Activated CD8-positive, alpha-beta memory T cell treated with anti-CD3 and anti-CD28 coated beads, Interleukin-2, amount 50 U/mL, for 4 hours (primary cell): ENCODE measurements at places on chromosomes 2 and 18.

DNA sequence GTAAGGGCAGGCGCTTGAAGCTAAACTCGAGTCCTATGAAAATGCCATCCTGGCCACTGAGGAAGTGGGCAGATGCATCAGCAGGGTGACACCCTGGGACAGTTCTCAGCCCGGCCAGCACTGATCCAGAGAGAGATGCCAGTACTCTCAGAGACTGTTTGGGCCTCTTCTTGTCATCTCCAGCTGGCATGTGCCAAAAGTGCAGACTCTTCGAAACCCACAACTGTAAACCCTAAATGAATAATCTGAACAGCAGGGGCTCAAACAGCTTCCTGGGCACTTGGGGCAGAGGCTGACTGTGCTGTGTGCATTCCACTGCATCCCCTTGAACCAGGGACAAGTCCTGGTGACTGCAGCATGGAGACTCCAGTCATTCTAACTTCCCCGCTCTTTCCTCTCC lies 204.2 kb upstream of the SMAD2 start:
- no peak for DNase-seq

DNA sequence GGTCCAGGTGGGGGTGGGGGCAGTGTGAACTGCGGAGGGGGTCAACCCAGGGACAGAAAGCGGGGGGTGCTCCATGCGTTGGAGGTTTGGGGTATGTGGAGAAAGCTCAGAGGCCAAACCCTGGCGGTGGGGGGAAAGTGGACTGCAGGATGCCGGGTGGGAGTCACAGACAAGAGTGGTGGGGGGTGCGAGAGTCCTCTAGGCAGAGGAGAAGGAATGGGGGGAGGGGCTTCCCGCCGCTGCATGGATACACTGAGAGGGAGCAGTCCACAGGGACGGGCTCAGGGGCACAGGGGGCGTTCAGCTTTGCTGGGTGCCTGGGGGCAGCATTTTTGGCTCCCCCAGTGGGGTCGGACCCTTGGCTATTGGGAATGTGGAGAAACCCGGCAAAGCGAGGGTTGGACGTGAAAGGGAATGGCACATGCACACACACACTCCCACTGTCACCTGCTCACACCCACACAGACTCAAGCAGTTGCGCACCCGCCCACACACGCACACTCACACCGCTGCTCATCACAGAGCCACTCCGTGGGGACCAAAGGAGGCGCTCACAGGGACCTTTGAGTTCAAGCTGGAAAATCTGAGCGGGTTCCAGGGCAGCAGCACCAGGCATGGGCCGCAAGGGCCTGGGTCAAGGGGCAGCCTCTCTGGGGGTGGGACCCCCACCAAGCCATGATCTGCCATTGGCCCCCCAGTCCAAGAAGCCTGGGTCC lies 7.7 kb downstream of the GBX2 start:
- no peak for DNase-seq

- DNase-seq, result peak; percentile 18
Observed at GRCh38 chr2:136424112-136424511, 306.2 kb upstream of the CXCR4 start.

- DNase-seq, result no peak
Observed at GRCh38 chr2:223930103-223930976, 14.8 kb downstream of the WDFY1 start.

GRCh38 chr2:11680182-11680900 lies 10.3 kb upstream of the NTSR2 start:
- no peak for DNase-seq

- peak; percentile 30 for DNase-seq
Observed at GRCh38 chr2:241217320-241218031, 29.0 kb downstream of the ANO7 start.

DNA sequence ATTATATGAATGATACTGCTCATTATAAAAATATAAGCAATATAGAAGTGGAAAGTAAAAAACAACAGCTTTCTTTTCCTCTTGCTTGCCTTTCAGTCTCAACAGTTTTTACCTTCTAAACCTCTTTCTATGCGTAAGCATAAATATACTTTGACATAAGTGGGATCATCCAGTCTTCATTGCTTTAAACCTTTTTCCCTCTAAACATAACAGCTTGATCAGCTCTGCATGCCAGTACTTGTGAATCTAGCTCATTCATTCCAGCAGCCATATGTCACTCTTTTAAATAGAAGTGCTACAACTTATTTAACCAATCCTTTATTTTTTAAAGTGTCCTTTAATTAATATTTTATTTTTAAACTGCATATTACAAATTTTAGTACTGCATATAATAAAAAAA lies 88.1 kb downstream of the TTC27 start:
- no peak for DNase-seq

DNA sequence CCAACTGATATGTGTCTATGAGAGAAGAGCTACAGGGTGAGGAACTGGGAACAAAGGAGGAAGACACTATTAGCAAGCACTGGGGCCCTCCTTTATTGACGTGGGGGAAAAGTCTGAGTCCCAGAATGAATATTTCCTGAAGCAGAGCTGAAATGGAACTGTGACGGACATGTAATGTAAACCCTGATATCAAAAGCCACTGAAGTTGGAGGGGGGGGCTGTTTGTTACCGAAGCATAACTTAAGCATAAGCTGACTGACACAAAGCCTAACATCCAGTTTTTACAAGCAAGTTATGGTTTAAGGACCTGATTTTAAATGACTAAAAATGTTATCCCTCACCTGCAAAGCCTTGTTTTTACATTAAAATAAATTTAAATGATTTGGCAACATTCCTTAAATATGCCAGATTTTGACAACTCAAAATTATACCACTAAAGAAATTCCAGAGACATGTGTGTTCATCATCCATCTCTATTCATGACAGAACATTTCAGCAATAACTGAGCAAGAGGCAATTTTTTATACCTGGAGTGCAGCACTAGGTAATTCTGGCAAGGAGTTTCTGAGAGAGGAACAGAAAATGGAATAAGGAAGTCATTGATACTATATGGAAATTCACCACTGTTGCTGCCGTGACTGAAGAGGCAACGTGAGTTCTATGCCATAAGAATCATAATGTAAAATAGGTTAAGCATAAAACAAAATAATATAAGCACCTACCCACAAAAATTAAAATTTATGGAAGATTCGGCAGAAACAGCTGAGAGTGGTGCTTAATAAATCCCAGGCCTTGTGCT lies 186.0 kb downstream of the AFF3 start:
- DNase-seq, result no peak

DNA sequence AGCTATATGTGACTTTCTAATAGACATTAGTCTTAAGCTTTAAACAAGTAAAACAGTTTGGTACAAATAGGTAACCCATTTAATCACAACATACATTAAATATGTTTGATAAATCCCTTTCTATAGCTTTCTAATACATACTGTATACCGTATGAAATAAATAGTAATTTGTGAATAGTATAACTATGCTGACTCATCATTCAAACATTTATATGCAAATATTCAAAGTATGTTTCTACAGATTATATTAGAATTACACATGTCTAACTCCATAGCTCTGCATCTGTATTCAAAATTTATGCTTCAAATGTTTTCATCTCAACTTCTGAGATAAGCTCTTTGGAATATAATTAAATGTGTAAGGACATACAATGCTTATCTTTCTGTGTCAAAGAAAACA lies 142.7 kb upstream of the ZNF804A start:
- DNase-seq, result no peak

DNA sequence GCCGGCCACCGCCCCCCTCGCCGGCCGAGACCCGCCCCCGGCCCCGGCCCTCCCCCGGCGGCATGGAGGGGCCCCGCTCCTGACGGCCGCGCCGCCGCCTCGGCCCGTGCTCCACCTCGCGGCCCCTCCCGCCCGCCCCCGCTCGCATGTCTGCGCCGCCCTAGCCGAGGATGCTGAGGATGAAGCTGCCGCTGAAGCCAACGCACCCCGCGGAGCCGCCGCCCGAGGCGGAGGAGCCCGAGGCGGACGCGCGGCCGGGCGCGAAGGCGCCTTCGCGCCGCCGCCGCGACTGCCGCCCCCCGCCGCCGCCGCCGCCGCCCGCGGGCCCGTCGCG lies 397 bp downstream of the ZCCHC2 start:
- no peak for DNase-seq

- DNase-seq, result no peak
Observed at GRCh38 chr2:222241128-222241870, 57.5 kb downstream of the PAX3 start.

- DNase-seq, result peak; percentile 33
Observed at GRCh38 chr2:74379851-74380789, at the start of gene DCTN1. DCTN1 (minus strand) TSS chr2:74380311; CDS start chr2:74380037, 274 bp downstream.

- no peak for DNase-seq
Observed at GRCh38 chr2:217491271-217491670, 511.5 kb downstream of the TNS1 start.

DNA sequence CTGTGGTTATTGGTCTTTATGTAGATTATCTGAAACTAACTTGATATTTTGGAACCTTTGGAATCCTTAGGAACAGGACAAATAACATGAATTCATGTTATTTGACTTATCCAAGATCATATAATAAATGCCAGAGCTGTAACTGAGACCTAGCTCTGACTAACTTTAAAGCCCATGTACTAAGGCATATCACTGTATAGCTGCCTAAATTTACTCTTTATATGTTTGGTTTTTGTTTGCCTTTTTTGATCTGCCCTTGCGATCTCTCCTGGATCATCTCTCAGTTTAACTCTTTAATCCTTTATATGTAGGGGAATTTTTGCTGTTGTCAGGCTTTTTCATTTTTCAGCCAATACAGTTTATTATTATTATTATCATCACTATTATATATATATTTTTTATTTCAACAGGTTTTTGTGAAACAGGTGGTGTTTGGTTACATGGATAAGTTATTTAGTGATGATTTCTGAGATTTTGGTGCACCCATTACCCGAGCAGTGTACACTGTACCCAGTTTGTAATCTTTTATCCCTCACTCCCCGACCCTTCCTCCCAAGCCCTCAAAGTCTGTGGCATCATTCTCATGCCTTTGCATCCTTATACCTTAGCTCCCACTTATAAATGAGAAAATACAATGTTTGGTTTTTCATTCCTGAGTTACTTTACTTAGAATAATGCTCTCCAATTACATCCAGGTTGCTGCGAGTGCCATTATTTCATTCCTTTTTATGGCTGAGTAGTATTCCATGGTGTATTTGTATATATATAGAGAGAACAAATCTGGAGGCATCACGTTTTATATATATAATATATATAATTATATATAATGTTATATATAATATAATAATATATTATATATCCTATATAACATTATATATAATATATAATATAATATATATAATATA lies 48.9 kb downstream of the APLF start:
- DNase-seq, result no peak

- no peak for DNase-seq
Observed at GRCh38 chr2:60309941-60310660, 243.4 kb downstream of the BCL11A start.

DNA sequence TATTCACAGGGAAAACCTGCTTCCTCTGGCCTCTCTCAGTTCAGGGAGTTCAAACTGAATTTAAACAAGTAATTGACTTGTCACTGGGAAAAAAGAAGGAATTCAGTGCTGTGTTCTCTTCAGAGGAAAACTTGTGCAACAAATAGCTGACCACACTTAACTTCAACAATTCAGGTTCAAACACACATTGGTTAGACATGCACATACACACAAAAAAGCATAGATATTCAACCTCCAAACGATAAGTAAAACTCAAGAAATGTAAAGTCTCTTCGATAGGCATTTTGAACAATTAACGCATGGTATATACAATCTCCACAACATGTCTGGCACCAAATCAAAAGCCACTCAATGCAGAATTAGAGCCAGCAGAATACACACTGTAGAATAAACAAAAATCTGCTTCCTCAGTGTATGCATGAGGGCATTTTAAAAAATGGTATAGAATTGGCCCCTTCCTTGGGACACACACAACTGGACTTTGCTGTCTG lies 269.0 kb downstream of the TCF4 start:
- DNase-seq, result no peak

DNA sequence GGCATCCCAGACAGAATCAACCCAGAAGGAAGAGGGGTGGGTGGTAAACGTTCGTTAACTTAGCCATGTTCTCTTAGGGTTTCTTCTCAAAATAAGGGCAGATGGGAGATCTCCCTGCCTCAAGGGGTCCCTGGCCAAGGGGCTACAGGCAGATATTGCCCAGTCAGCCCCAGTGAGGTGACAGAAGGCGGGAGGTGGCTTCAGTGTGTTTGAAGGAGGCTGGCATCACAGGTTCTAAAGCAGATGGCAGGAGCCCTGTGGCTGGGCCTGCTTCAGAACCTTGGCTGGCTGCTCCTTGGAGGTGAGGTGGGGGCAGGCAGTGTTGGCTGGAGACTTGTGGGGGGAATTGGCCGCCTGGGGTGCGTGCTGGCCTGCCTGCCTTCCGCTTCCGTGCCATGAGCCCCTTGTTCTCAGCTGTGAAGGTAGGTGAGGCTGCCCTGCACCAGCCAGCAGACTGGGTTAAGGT lies 23.5 kb downstream of the HPCAL1 start:
- no peak for DNase-seq

DNA sequence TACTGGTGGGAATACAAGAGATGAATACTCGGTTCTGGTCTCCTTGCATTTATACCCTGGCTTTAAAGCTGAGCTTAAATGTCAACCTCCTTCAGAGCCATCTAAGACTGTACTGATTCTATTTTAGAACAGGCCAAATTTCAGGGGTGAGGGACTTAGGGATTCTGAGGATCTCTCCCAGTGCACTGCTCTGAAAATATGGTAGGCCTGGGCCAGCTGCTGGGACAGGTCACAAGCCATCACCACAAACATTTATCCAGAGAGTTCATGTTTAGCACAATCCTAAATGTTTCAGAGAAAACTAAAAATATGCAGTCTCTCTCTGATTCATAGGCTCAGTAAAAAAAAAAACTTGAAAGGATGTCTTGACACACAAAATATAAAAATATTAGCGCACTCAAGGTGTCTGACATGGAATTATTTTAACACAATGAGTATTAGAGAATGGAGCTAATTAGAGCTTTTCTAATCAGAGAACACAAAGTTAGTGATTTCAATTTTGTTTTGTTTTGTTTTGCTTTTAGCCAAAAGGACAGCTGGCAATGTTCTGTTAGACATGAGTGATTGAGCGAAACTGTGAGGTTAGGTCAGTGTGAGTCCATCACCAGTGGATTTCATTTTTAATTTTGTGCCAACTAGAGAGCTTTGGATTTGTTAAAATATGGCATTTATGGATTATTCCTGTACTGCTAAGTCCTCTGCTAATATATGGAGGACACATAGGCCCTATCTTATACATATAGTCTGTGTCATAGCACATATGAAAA lies 38.8 kb downstream of the MFSD6 start:
- no peak for DNase-seq

DNA sequence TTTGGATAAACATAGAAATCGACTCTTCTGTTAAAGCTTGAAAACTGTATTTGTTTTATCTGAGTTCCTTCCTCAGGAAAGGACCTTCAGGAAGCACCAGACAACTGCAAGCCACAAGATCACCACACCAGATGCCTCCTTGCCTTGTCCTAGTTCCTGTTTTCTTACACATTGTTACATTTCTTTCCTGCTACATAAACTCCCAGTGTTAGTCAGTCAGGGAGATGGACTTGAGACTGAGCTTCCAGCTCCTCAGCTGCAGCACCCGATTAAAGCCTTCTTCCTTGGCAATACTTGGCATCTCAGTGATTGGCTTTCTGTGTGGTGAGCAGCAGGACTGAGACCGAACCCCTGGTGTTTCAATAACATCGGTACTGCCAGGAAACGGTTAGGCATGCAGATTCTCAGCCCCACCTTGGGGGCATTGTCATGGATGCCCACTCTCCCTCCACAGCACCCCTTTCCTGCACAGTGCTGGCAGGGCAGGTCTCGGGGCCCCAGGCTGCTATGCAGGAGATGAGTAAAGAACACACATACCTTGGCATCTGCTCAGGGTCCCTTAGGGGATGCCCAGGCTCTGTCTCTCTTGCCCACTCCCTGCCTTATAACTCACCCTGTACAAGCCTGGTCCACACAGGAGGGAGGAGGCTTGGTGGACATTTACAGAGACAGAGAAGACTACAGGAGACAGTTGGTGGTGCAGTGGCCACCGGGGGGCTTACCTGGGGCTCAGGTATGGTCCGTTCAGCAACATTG lies 32.6 kb downstream of the ANKMY1 start:
- DNase-seq, result no peak
